Fibroblast of upper back skin (primary cell): ENCODE measurements at places on chromosomes 3 and 15.

- DNase-seq: peak; percentile 92
Observed at GRCh38 chr3:172317984-172318383, 130.3 kb downstream of the GHSR start.

DNA sequence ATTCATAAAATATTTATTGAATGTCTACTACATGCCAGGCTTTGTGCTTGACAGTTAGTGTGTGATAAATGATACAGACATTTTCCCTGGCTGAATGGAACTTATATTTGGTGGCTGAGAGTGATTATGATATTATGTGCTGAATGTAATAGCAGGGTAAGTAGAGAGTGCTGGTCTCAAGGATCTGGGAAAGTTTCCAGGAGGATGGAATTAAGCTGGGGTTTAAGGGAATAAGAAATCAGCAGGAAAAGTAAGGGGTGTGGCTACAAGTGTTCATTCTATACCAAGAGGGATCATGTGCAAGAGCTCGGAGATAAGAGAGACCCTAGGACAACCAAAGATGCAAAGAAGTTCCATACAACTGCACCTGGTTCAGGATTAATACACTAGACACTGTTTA lies 500.1 kb upstream of the CFAP20DC start:
- peak; percentile 46 for DNase-seq

DNA sequence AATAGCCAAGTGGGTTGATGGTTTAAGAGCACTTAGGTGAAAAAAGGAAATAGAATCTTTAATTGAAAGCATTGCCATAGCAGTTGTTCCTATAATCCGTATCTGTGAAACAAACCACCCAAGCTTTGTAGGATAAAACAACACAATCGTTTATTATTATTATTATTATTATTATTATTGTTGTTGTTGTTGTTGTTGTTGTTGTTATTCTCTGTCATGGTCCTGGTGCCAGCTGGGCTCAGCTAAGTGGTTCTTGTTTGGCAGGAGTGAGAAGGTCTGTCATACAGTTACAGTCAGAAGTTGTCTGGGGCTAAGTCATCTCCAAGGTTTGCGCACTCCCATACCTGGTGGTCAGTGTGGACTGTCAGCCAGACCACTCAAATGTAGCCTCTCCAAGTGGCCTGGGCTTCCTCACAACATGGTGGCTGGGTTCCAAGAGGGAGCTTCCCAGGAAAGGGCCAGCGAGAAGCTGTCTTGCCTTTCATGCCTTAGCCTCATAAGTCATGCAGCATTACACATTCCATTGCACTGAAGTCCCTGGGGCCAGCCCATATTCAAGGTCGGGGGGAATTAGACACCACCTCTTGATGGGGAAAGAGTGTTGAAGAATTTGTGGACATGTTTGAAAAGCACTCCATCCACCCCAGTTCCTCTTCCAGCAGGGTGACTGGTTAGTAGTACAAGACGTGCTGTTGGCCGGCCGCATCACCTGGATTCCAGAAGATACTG lies 54.3 kb upstream of the FGD5 start:
- peak; percentile 5 for DNase-seq

- no peak for DNase-seq
Observed at GRCh38 chr15:72235298-72235697, 4.3 kb upstream of the PKM start.

- DNase-seq: no peak
Observed at GRCh38 chr3:8760091-8760490, 9.3 kb downstream of the OXTR start.

GRCh38 chr15:101657968-101658784 lies 6.0 kb upstream of the TM2D3 start:
- no peak for DNase-seq

GRCh38 chr15:62847900-62848489 lies 194.6 kb upstream of the TPM1 start:
- peak; percentile 67 for DNase-seq

- DNase-seq: no peak
Observed at GRCh38 chr3:45684327-45684892, 4.8 kb upstream of the SACM1L start.

- DNase-seq: no peak
Observed at GRCh38 chr3:105062853-105063252, 303.9 kb upstream of the ALCAM start.

- DNase-seq: peak; percentile 50
Observed at GRCh38 chr3:138935863-138936740, 10.8 kb downstream of the FOXL2 start.

DNA sequence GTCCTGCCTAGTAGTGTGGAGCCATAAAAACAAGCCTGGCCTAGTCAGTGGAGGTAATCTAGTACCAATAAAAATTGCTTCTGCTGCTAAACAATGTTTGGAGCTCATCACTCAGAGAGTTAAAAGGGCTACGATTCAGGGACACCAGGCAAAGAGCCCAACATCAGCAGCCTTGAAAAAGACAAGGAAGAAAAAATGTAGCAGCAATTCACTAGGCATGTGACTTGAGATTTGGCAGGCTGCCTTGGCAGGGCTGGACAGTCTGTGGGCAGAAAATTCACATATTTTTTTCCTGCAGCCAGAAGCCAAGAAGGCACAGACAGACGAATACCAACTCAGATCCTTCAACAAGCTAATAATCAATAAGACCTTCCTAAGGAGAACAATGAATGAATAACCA lies 47.2 kb downstream of the IGSF11 start:
- peak; percentile 1 for DNase-seq

DNA sequence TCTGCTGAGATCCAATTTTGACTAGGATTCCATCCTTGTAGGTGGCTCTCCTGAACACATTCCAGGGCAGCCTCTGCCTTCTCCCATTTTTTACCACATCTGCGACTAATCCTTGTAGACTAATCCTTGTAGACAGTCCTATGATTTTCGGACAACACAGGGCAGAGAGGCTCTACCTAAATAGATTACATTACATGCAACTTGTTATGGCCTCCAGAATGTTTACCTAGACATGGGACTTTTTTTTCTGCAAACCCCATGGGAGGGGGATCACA lies 239.3 kb upstream of the WNT5A start:
- DNase-seq: no peak

GRCh38 chr3:89059211-89059925 lies 48.1 kb upstream of the EPHA3 start:
- peak; percentile 84 for DNase-seq

- peak; percentile 52 for DNase-seq
Observed at GRCh38 chr15:77527164-77527778, 105.4 kb downstream of the LINGO1 start.

GRCh38 chr15:69876064-69876940 lies 221.4 kb downstream of the TLE3 start:
- no peak for DNase-seq

DNA sequence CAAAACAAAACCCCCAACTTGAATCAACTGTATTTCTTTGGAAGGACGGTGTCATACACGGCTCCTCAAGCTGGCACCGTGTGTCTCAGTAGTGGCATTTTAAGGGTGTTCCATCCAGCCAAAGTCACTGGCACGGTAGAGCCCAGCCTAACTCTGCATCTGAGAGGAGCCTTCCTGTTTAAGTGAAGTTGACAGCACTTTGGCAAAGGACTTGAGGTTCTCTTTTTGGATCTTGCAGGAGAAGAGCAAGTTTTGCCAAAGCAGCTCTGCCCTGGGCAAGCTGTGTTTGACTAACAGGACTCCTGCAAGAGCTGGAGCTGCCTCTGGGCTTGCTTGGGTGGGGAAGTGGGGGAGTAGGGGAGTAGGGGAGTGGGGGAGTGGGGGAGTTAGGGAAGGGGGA lies 109.6 kb upstream of the FEZF2 start:
- no peak for DNase-seq

- peak; percentile 36 for DNase-seq
Observed at GRCh38 chr3:105523501-105523900, 156.8 kb downstream of the ALCAM start.

- peak; percentile 86 for DNase-seq
Observed at GRCh38 chr3:160130950-160131349, 94.3 kb upstream of the C3orf80 start.
